ENCODE measurements at places on chromosomes 7 and 10.

GRCh38 chr10:58892031-58892531 is 284.4 kb upstream of the PHYHIPL start:
- DNase-seq, result no peak

DNA sequence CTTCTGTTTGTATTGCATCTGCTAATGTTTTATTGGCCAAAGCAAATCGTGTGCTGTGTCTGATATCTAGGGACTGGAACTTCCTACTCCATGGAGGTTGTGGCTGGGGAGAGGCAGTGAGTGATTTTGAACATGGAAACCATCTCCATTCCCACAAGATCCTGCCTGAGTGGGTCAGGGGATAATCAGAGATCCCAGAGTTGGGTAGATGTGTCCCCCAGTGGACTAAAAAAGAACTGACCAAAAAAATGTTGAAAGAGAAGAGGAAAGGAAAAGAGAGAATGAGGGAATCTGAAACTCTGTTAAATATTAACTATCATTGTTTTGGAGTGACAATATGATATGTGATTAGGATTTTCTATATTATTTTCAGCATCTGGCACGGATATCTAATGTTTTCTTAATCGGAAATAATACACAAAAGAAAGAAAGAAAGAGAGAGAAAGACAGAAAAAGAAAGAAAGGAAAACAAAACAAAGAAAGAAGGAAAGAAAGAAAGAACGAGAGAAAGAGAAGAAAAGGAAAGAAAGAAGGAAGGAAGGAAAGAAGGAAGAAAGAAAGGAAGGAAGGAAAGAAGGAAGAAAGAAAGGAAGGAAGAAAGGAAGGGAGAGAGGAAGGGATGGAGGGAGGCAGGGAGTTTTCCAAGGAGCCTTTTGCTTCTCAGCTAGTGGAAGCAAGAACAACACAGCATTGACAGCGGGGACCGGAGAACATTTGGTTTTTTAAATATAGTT is 638.5 kb downstream of the CCSER2 start:
- no peak for DNase-seq

DNA sequence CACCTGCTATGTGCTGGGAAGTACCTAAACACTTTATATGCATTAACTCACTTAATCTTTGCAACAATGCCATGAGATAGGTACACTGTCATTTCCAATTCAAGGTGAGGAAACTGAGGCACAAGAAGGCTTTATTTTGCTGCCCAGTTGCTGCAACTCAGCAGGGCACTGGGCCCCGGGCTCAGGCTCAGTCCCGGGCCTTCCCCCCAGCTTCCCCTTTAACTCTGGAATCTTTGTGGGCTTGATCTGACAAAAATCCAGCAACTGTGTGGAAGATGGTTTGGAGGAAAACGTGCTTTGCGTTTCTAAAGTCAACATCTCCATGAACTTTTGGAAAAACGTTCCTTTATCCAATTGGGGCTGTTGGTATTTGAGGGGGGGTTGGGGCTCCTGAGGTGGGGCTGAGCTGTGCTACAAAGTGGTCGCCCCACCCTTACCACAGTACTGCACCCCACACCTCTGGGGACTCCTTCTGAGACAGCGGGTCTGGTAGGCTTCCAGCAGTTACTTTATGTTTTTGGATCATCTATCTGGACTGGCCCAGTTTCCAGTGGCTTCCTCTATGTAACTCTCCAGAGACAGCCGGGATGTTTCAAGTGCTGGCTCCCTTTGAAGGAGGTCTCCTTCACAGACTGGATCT is 40.5 kb upstream of the CAMK1D start:
- DNase-seq, result no peak

- peak; percentile 37 for DNase-seq
Measured at GRCh38 chr10:102408131-102408727, 10.4 kb downstream of the PSD start.

GRCh38 chr10:31942892-31943291 is 14.3 kb upstream of the ARHGAP12 start:
- DNase-seq, result no peak

DNA sequence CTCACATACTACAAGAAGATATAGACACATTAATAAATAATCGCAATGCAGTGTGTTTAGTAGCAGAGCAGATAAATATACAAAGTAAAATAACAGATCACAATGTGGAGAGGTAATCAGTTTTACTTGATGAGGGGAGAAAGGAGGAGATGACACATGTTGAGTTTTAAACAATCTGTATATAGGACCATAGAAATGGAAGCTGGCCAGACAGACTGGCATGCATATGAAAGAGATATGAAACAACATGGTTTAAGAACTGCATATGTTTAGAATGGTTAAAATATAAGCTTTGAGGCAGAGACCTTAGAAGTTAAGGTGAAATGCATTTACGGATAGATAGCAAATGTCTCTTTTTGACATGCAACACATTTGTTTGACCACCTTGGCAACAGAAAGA is 19.8 kb upstream of the CCDC7 start:
- no peak for DNase-seq
